NCI-H2029 (cell line): ENCODE measurements at places on chromosomes 16 and 17.
A peak's percentile ranks its signal among the peaks of the same experiment; 100 is the strongest.

DNA sequence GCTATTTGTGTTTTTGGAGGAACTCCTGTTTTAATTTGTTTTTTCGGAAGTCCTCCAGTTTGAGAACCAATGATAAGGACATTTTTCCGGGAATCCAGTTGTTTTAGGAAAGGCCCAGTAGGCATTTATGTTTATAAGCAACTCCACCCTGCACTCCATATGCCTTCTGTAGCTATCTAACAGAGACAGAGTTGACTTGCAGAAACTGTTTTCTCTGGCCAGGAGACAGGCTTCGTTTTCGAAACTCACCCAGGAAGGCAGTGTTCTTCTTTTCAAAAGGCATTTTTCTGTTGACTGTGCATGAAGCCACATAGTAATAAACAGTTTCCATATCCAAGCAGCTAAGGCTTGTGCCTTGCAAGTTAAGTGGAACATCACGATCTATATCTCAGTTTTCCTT, 587.1 kb downstream of the WWOX start:
- no peak for DNase-seq

- no peak for DNase-seq
These were observed 89.9 kb downstream of the ZNF778 start for GRCh38 chr16:89307421-89307805.

- no peak for DNase-seq
These were observed 114.6 kb upstream of the MED13 start for GRCh38 chr17:62179525-62180161.

GRCh38 chr17:17387498-17388362, 84.6 kb downstream of the NT5M start:
- DNase-seq = peak; percentile 53

DNA sequence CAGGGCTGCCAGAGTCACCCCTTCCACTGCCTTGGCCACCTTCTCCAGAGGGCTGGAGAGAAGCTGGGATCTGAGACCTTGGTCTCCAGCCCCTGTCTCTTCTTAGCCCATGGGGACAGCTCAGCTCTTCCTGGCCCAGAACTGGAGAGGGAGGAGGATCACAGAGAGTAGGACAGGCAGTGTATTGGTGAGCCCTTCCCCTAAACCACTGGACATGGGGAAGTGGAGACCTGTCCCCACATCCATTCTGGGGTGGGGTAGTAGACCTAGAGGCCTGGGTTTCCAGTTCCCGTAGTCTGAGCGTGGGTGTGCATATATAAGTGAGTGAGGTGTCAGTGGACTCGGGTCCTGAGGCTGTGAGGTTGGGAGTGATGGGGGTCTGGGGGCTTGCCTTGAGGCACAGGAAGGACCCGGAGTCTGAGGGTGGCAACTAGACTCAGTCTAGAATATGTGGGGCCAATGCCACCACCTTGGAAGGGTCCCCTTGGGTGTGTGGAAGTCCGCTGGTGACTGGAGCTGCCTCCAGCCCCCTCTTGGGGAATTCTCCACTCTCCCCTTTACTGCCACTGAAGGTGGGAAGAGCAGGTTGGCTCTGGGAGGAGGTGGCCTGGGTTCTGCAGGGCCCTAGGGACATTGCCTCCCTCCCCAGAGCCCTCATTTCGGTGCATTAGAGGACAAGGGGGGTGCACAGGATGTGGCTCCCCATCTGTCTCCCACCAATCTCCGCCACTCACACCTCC, 19.9 kb downstream of the GJD3 start:
- DNase-seq = no peak

GRCh38 chr16:27498916-27499658, 50.6 kb downstream of the GTF3C1 start:
- no peak for DNase-seq

- no peak for DNase-seq
These were observed 3.9 kb downstream of the DEXI start for GRCh38 chr16:10938321-10938720.

DNA sequence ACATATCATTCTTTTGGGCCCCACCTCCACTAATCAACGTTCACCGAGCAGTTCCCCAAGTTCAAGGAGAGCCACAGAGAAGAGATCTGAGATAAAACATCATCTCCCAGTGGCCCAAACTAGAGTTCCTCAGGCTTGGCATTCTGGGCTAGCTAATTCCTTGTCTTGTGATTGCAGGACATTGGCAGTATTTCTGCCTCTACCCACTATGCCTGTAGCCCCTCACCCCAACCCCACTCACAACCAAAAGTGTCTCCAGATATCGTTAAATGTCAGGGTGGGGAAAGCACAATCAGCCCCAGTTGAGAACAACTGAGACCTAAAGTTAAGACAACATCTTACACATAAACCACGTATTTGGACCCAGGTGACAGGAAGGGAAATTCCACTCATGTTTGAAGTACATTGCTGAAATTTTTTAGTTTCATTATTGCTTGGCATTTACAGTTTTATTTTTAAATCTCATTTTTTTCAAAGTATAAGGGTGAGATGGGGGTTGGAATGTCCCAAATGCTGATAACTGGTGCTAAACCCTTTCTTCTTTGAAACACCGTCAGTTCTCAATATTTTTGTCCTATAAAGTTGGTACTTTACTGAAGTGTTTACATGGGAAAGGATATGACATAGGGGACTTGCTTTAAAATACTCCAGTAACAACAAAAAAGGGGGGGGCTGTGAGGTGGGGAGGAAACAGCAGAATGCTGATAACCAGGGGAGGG, 13.6 kb downstream of the ZC3H7A start:
- peak; percentile 17 for DNase-seq

GRCh38 chr16:83906683-83907082, 7.8 kb downstream of the MLYCD start:
- DNase-seq = no peak

GRCh38 chr17:79925242-79925957, 86.2 kb upstream of the CBX4 start:
- DNase-seq = no peak

DNA sequence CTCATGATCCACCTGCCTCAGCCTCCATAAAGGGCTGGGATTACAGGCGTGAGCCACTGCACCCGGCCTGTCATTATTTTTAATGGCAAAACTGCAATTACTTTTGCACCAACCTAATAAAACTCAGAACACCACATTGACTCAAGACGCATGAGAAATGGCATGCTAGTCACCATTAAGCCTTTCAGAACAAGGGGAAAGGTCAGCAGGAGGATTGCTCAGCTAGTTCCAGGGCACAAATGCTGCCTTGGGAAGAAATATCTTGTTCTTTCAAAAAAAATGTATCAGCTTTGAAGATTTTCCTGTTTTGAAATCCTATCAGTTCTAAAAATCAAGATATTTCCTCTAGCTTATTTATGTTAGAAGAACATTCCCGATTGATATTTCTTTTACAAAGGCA, 32.4 kb upstream of the CDYL2 start:
- DNase-seq = no peak

- DNase-seq = peak; percentile 70
These were observed 417.1 kb downstream of the CA10 start for GRCh38 chr17:51741458-51741857.

DNA sequence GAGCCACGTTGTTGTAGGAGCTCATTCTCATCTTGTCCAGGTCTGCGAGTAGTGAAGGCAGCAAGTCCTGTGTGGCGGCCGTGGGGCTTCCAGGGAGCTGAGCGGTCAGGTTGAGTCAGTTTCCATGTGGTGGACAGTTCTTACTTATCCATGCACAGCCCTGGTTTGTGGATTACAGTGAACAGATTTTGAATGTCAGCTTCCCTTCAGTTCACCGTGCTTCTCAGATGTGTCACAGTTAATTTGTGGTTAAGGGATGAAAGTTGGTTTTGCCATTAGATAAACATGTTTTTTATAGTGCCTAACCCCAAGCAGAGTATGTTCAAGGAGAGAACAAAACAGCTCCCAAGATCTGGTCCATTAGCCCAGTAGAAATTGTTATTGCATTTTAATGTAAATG, 103.1 kb downstream of the RPTOR start:
- DNase-seq = no peak

- DNase-seq = no peak
These were observed at the start of gene FOXC2 for GRCh38 chr16:86566601-86566965. Gene FOXC2 (plus strand): TSS chr16:86566829. CDS start chr16:86567336, 507 bp downstream.

- DNase-seq = no peak
These were observed 2.0 kb downstream of the P2RX1 start for GRCh38 chr17:3914312-3914670.

GRCh38 chr16:85246973-85247372, 134.7 kb upstream of the CIBAR2 start:
- no peak for DNase-seq

DNA sequence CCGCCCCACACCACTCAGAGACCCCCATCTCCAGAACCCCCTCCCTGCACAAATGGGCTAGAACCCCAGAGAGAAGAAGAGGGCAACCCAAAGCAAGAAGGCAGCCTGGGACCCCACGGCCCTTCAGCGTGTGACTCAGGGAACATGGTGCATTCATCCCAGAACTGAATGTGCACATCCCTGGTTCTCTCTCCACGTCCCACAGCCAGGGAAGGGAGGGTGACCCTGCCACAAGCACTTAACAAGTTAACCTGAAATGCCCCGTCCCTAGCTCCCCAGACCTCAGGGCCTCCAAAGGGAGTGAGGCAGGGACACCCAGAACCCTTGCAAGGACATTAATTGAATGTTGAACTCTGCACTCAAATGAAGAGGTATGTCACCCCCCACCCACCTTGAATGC, 202.5 kb upstream of the TNRC6C start:
- DNase-seq = no peak

- peak; percentile 21 for DNase-seq
These were observed at the start of gene SLC16A3 for GRCh38 chr17:82228842-82229697. Gene SLC16A3 (plus strand): TSS chr17:82229042. CDS start chr17:82236009, 6,967 bp downstream.

DNA sequence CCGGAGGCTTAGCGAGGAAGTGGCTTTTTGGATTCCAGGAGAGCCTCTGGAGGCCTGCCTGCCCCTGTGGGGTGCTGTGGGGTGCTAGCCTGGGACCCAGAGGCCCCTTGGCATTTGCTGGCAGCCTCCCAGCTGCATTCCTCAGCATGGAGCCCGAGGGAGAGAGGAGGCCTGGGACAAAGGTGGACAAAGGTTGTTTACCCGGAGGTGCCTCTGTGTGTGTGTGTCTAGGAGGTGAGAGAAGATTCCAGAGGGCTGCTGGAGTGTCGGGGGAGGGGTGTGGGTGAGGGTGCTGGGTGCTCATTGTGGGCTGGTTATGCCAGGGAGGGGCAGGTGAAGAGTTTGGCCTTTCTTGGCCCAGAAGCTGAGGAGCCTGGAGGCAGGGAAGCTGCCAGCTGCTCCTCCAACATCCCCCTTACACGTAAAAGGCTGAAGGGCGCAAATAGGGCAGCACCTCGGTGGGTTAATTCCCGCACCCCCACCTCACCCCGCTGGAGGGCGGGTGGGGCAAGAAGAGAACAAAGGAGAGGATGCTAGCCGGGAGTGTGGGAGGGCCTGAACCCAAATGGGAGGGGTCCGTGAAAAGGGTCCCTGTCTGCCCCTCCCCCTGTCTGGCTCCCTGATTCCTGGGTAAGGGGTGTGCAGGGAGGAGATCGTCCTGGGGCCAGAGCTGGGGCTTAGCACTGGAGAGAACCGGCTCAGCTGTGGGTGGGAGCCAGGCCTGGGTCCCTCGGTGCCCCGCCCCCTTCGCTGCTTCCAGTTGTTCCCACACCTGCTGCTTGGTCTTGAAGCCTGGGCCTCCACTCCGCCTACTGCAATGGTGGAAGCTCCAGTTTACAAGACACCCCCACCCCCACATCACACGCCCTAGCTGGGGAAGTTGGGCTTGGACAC, 9.9 kb downstream of the HEXIM2 start:
- no peak for DNase-seq

GRCh38 chr17:10751563-10751962, 21.7 kb upstream of the TMEM220 start:
- DNase-seq = no peak

DNA sequence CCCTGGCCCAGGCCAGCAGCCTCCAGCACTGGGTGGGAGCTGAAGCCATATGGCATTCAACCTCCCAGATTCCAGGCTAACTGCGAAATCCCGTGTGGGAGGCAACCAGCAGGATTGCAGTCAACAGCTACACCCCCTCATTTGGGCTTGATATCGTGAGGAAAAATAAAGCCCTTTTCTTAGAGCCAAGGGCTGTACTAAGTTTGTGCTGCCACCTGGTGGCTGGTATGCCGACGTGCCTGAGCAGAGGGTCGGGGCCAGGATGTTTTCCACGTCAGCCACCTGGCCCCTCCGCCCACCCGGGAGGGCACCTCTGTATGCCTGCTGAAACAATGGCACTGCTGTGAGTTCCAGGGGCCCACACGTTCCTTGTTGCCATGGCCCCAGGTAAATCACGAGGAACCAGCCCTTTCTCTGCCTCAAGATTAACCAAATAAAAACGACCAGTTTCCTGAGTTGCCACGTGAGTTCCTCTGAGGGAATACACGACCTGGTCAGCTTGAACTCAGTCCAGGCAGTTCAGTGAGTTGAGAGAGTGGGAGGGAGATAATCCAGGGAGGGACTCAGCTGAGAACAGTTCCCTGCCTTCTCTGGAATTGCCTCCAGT, 9.0 kb downstream of the TMEM98 start:
- DNase-seq = peak; percentile 43

- DNase-seq = no peak
These were observed 26.0 kb downstream of the TMC5 start for GRCh38 chr16:19443659-19444058.

- DNase-seq = no peak
These were observed 423.7 kb downstream of the TOX3 start for GRCh38 chr16:52123061-52123839.

DNA sequence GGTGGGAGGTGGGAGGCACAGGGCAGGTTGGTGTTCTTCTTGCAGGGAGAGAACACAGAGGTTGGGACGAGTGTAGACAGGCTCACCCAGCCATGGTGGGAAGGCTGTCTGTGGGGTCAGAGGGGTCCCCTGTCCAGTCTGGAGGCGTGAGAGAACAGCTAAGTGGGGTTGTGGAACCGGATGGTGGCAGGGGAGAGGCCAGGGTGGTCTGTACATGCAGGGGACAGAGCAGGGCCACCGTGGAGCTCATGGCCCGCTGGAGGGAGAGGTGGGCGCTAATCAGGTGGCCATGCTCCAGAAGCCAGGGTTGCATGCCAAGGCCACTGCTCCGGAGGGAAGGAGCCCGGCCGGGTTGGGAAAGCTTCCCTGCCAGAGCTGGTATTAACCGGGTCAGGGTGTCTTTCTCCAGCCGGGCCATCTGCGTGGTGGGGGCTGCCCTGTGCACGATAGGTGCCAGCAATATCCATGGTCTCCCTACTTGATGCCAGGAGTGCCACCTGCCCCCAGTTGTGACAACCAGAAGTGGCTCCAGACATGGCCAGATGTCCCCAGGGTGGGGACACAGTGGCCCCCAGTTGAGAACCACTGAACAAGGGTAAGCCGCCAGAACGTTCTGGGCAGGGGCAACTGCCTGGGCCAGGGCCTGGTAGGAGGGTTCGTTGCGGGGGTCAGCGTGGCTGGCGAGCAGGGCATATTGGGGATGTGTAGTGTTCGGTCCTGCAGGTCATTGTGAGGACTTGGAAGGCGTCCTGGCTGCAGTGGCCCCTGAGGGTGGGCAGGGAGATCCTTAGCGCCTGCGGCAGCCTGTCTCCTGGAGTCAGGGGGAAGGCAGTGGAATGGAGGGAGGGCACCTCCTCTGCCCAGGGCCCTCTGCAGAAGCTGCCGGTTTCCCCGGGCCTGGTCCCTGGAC, 5.1 kb downstream of the SNN start:
- no peak for DNase-seq

DNA sequence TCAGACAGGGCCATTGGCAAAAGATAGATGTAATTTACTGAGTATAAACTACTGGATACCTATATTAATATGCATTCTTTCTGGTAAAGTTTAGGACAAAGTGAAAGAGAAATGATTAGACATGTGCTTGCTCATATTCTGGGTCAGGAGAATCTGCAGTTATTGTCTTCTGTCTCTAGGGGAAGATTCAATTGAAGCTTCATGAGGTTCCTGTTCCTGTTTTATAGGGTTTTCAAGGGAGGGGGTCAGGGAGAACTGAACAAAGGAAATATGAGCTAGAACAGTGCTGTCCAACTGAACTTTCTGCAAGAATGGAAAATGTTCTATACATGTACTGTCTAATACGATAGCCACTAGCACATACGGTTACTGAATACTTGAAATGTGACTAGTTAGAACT, 59.3 kb upstream of the CORO6 start:
- no peak for DNase-seq
